ENCODE measurements at places on chromosomes 7 and 10.

DNA sequence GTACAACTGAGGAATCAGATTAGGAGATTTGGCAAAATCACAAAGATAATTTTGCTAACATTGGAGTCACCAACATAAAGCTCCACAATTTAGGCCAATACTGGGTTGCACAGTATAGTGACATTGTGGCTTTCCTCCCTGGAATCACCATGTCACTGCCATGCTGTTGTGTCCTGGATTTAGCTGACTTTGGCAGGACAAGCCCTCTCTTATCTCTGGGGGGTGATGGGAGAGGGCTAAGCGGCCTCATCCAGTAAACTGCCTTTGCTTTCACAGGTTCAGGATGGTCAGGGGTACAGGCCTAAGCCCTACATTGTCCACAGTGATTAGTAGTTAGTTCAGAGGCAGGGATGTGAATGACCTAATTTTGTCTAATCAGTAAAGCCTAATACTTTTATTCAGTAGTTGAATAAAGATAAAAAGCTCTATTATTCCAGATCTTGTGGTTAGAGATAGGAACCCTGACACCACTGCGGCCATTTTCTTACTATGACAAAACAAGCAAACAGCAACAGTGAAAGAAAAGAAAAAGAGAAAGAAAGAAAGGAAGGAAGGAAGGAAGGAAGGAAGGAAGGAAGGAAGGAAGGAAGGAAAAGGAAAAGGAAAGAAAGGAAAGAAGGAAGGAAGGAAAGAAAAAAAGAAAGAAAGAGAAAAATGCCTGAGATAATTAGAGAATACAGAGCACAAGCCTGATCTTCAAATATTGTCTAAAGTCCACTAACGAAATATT, 140.1 kb downstream of the ETV1 start:
- no peak for DNase-seq

DNA sequence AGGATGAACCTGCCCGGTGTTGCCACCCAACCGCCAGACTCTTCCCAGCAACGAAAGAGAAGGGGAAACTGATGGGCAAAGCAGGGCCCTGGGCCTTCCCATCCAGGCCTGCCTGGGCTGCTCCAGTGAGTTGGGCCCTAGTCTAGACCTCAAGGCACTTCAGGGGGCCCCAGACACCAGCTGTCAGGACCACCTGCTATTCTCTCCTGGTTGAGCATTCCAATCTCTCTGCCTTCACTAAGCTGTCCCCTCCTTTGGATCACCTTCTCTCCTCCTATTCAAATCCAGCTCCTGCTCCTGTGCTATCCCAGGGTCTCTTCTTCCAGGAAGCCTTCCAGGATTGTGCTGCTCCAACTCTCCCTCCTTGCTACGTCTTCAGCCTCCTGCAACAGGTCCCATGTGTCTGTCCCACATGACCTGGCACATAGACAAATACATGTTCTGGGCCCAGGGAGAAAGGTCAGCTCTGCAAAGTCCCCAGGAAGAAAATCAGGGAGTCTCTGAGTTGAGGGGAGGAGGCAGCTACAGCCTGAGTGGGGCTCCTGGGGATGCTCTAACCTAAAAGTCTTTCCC, 3.1 kb downstream of the STX1A start:
- no peak for DNase-seq

DNA sequence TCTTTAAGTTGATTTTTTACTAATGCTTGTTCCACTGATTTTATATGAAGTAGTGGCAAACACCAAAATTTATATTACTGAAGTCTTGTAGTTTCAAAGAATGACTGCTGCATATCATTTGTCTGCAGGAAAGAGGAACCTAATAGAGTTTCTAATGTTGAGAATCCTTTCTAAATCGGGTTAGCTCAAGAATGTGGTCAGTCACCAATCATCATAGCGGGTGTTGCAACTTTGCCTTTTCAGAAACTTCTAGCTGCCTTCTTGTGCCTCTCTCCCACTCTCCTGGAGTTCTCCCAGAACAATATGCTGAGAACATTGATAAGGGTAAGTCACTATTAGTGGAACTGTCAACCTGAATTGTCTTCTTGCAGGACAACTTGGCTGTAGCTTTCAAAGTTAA, 524.8 kb upstream of the SORCS1 start:
- no peak for DNase-seq

- DNase-seq = peak; percentile 67
Measured at GRCh38 chr7:98400542-98401340, at the start of gene BAIAP2L1. BAIAP2L1 (minus strand) TSS chr7:98401090; CDS start chr7:98400852, 238 bp downstream.

DNA sequence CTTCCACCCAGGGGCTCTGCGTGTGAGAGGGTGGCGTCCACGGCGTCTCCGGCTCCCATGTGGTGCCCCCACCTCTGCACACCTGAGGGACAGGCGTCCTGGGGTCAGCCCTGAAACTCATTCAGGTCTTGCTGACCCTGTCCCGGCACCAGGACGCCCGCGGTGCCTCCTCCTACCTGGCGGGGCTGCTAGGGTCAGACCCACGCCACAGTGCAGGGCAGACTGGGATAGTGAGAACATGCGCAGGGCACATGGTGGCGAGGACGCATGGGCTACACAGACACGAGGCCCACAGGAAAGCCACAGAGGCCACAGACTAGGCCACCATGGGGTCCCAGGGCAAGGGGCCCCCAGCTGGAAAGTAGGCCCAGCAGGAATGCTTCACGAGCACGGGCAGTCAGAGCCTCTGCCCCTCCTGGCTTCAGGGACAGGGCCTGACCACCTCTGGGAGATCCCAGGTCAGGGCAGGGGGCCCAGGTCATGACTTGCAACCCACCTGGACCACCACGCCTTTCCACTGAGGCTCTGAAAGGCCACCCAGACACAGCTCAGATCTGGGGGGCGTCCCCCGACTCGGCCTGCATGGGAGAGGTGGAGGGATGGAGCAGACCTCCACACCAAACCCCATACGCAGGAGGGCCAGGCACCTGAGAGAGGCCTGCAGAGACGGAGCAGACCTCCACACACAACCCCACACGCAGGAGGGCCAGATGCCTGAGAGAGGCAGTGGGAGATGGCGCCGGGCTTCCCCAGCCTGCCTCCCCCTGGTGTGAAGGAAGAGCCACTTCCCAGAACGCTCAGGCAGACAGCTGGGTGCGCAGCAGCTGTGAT, 188.6 kb downstream of the ELFN1 start:
- DNase-seq = no peak

- DNase-seq = no peak
Measured at GRCh38 chr7:143884969-143885559, 16.9 kb downstream of the TCAF1 start.

DNA sequence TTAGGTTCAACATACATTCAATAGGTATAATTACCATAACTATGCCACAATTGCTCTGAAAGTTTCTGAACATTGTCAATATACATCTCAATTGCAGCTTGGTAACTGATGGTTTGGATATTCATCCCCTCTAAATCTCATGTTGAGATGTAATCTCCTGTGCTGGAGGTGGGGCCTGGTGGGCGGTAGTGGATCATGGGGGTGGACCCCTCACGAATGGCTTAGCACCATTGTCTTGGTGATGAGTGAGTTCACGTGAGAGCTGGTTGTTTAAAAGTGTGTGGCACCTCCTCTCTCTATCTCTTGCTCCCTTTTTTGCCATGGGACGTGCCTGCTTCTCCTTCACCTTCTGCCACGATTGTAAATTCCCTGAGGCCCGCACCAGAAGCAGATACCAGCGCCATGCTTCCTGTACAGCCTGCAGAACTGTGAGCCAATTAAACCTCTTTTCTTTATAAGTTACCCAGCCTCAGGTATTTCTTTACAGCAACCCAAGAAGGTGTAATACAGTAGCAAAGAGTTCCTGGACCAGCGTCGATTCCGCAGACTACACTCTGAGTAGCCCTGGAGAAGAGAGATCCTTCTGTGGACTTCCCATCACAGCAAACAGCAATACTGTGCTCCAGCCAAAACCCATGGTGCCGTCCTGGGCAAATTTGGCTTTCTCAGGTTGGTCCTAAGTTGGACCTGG, 83.8 kb upstream of the GRB10 start:
- DNase-seq = no peak

- no peak for DNase-seq
Measured at GRCh38 chr10:106708506-106708905, 456.0 kb downstream of the SORCS1 start.

GRCh38 chr10:77253147-77253545, 384.5 kb downstream of the KCNMA1 start:
- no peak for DNase-seq

DNA sequence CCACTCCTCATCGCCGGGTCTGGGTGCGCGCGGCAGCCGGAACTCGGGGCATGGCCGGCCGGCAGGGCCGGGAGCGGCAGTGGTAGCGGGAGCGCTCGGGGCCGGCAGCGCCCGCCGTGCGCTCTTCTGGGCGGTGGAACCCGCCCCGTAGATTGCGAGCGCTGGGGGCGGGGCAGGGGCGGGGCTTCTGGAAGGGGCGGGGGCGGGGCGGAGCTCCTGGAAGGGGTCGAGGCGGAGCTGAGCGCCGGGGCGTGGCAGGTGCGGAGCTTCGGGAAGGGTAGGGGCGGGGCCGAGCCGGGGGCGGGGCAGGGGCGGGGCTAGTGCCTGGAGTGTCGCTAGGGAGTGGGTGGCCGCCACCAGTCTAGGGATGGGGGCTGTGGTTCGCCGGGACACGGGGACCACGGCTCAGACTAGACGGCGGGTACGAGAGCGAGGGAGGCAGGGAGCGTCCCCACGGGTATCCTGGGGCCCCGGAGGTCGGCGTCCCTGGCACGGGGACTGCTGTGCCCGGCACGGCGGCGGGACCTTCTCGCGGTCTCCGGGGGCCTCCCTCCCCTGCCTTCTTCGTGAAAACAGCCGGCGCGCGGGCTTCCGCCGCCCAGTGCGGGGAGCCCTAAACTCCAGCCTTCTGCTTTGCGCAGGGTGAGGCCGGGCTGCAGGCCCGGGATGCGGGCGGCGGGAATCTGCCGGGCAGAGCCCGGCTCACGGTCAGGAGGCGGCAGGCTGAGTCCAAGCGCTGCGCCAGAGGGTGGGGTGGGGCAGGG, at the start of gene STK32C:
Gene STK32C (minus strand): TSS at position 128 of the 764 bp plus-strand sequence. CDS start 117 bp downstream, at position 11.
- peak; percentile 88 for DNase-seq

DNA sequence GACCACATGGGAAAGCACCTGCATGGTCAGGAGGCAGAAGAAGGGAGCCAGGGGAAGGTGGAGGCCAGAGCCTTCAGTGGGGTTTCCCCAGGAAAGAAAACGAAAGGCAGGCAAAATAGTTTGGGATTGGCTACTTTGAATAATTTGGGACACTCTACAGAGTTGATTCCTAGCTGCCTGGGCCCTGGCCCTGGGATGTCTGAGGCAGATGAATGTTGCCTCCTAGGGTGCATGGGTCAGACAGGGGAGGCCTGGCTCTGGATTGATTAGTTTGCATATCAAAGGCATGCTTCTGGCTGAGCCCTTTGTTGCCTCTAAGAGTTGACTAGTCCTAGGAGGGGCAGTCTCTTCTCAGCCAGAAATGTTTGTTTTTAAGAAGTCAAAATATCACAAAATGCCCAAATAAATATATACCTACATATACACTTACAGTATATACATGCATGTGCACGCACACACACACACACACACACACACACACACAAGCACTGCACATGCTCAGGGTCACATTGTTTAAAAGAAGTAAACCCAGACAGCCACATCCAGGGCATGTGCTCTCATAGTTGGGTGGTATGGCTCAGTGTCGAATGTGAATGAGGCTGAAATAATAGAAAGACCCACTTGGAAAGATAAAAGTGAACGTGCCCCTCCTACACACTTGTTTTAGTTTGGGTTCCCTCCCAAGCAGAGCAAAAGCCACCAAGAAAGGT, 184.2 kb downstream of the GPAM start:
- DNase-seq = no peak

DNA sequence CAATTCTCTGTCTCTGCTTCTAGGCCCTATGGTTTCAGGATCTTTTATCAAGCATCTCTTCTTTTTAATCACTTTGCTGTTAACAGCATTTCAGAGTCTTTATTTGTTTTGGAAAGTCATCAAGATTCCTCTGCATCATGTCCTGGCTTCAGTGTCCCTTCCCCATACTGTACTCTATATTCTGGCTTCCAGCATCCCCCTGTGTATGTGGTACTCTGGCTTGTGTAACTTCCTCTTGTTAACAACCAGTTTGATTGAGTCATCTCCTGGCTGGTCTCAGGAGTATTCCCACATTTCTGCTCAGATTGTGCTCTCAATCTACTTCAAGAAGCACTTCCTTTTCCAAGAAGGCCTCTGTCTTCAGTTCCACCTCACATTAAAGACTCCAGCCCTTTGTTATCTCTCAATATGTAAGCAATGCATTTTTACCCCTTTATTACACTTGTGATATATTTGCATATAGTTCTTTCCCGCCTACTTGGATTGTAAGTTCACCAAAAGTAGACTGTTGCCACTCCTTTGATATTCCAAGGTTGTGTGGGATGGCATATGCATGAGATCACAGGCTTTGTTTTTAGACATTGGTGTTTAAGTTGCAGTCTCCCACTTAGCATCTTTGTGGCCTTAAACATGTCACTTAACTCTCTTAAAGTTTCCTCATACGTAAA, 15.1 kb upstream of the ATE1 start:
- DNase-seq = no peak

- DNase-seq = no peak
Measured at GRCh38 chr7:54712820-54713219, 46.2 kb downstream of the SEC61G start.

DNA sequence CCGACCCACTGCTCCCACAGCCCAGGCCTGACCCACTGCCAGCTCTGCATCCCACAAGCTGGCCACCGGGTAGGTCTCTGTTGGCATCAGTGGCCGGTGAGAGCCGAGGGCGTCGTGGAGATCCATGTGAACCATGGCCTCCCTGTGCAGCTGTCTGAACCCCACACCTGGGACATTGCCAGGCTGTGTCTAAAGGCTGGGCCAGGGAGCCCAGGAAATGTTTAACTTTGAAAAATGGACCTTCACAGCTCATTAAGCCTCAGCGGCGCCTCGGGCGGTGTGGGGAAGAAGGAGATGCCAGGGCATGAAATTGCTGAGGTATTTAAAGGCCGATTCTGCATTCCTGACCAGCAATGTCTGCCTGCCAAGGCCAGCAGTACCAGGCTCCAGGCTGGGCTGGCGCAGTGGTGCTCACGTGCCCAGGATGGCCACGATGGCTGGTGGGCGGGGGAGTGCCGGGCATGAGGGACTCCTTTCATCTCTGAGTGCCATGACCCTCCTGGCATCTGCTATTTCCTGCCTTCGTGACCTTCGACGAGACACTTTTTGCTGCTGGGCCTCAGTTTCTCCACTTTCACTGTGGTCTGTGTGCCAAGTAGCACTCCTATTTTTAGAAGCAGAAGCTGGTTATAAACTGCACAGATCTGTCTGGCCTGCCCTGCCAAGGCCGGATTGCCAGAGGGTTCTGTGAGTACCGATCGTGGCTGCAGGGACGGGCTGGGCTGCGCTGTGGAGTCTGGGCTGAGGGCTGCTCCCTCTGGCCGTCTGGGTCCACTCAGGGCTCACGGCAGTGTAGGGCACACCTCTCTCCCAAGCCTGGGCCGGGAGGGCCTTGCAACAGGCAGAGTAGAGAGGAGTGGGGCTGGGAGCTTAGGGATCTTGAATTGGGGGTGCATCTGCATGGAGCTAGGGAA, 21.8 kb downstream of the ELFN1 start:
- DNase-seq = no peak

- no peak for DNase-seq
Measured at GRCh38 chr7:5638994-5639393, 142.5 kb downstream of the RNF216 start.
